Nasal cavity respiratory epithelium epithelial cell of viscerocranial mucosa (primary cell): ENCODE measurements at places on chromosomes 5 and 9. TPM values are rescaled to one million over a fixed set of nuclear protein-coding genes. Genes with fewer than 3 reads are reported as not detected.

Gene DTWD2
- total RNA-seq = 6.2 and 7.8 TPM in 2 replicates

Gene C9
- total RNA-seq = not detected in 2 replicates

Gene KIF4B
- under 0.01 TPM in 1 of 2 replicates, not detected in the other for total RNA-seq

Gene SH3PXD2B
- total RNA-seq = 14.0 and 47.7 TPM in 2 replicates

Gene PCDHGA2
- total RNA-seq = 0.34 and 1.00 TPM in 2 replicates

Gene CDH18
- under 0.01 TPM in 1 of 2 replicates, not detected in the other for total RNA-seq
